ENCODE measurements at places on chromosomes 4 and X.

DNA sequence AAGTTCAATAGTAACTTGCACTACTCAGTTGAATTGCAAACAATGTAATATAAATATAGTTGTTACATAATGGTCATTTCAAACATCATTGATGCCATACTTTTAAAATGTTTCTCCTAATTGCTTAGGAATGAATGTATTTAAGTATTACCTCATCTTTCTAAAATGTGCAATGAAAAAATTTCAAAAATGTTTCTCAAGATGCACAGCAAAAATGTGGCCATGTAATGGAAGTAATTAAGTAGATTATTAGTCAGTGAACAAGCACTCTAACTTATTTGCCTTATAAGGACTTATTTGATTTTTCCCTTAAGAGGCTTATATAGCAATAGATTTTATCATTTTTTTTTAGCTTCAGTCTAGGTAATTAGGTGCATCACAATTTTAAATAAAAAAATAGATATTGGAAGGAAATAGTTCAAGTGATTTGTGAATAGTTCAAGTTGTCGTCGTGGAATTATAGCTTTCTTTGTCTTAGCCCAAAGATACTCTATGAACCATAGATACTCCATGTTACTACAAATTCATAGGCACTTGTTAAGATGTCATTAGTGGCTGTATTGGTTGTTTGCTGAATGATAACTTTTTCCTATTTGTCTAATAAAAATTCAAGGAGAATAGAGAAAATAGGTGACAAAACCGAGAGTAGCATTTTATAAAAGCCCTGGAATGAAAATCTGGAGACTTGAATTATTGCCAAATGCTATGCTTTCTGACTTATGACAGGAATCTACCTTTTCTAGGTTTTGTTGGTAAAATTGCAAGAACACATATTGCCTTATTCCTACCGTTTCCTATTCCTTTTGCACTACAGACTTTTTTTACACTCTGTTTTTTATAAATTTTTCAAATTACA lies 118.5 kb downstream of the TLL1 start:
- no peak for DNase-seq

DNA sequence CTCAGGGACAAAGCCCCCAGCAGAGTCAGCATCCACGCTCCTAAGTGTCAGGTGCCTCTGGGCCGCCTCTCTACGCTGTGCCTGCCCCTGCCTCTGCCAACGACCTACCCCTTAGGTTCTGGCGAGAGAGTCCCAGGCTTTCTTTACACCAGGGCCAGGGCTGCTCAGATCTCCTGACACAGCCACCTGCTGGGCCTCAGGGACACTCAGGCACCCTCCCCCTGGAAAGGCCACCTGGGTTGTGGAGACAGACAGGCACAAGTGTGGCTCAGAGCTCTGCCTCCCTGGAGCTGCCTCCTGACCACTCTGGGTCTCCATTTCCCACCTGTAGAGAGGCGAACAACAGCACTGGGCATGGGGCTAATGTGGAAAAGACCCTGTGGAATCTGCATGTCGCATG lies 90.0 kb upstream of the ADRA2C start:
- DNase-seq: no peak

- DNase-seq: peak; percentile 7
These were observed 1.5 kb downstream of the PLS3 start for GRCh38 chrX:115562480-115562847.

DNA sequence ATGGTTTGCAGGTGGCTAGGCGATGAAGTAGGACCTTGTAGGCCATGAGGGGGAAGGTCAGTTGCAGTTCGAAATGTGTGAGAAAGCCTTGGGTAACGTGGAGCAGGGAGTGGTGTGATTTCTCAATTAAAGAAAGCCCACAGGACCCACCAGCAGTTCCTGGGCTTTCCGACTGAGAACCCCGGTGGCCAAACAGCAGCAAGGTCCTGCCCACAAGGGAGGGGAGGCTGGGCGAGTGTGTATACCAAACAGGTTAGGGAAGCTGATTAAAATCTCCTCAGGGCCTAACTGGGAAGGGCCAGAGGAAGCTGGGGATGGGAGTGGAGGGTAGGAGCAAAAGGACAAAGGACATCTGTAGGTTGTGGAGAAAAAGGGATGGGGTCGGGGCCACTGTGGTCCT lies 2.4 kb downstream of the ATP6AP1 start:
- DNase-seq: no peak

- peak; percentile 83 for DNase-seq
These were observed 433 bp upstream of the COQ2 start for GRCh38 chr4:83285055-83285407.

- DNase-seq: no peak
These were observed 101.6 kb upstream of the JADE1 start for GRCh38 chr4:128707864-128708263.

- DNase-seq: no peak
These were observed 84.0 kb upstream of the IGFBP7 start for GRCh38 chr4:57194068-57194611.

- no peak for DNase-seq
These were observed 570.3 kb downstream of the RAPGEF2 start for GRCh38 chr4:159673221-159673620.

GRCh38 chr4:93320356-93320755 lies 508.2 kb upstream of the ATOH1 start:
- DNase-seq: no peak

DNA sequence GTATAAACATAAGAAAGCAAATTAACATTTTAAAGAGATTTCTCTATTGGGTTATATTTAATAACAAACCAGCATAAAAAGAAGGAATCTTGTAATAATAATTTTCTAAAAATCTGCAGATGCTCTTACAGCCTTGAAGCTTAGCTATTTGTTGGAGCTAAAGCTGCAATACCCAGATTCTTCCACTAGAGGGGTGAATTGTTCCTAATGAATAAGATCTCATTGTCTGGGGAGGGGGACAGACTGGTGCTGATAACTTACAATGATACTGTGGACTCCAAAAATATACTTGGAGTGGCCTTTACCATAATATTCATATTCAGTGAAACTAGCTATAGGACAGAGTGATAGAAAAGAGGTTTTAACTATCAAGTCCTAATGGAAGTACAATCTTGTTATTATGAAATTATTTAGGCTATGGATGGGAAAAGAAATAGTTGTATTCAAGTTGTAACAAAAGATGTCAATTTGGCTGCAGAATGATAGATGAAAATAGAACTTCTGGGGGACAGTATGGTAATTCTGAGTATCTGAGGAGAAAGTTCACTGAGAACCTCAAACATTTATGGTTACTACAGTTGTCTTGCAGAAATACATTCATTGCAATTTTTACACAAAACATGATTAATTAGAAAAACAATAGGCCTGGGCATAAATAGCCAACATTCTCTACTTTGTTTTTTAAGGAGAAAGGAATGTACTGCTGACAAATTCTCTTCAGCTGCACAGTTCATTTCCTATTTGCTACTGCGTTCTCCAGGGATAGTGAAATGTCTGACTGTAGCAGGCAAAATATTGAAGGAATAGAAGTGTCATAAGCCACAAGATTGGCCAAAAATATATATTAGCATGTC lies 443.3 kb downstream of the GBA3 start:
- peak; percentile 27 for DNase-seq

GRCh38 chr4:182429896-182430295 lies 186.7 kb downstream of the TENM3 start:
- DNase-seq: no peak

- DNase-seq: no peak
These were observed 82.1 kb downstream of the TASL start for GRCh38 chrX:30495468-30495867.

DNA sequence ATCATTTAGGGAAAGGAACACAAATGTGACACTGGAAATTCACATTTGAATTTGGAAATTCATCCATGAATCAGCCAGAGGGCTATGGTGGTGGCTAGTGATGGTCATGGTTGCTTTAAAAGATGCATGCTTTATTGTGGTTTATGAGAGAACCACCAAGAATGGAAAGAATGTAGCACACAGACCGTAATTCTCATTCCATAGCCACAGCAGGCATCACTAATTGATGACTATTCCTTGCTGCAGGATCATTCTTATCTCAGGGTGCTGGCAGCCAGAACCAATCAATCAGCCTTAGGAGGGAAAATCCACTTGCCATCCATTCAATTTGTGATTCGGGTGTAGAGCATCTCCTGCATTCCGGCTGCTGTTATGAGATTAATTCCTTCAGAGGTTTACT lies 115.6 kb downstream of the DHRSX start:
- no peak for DNase-seq

DNA sequence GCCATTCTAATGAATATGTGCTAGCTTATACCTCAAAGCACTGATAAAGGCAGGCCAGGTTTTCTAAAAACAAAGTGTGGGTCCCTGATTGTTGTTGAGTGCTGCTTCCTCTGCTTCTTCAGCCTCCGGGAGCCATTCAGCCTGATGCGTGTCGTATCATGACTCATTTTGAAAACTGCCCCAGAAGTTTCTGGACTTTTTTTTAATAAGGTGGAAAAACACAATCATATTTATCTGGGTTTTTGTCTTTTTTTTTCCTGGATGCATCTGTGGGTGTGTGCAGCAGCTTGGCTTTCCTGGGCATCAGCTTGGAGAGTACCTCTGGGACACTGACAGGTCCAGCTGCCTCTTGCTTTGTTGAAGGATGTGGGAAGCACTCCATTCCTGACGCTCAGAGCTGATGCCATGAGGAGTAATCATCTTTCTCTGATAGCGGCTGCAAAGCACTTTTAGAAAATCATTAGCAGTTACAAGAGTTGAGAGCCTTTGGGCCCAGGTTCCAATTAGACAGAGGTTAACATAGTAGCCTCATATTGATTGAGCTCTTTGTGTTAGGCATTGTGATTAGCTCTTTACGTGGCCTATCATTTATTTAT lies 66.9 kb downstream of the PARM1 start:
- DNase-seq: no peak

DNA sequence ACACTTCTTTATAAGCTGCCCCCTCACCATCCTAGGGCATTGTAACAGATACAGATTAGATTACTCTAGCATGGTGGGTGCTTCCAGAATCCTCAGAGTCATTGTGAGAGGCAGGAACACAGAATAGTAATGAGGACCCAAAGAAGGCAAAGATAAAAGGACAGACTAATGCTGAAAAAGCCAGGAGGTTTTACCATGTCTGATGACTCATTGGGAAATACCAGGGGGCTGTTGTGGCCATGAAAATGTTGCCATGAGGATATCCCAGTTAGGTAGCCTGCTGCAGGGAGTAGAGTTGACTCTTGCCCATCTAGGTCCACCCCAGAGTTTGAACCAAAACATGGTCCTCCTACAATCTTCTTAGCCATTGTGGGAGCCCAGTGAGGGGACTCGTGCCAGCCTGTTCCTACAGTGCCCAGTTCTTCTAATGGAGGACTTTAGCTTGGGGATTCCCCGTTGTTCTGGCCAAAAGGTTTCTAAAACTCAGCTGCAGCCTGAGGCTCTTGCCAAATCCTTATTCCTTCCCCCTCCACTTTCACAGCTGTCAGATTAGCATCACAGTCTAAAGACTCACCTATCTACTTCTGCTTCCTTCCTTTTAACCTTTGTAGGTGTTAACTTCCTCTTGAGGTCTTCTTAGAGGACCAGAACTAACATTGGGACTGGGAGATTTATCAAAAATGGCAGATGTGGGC lies 586.0 kb upstream of the AADAT start:
- no peak for DNase-seq

DNA sequence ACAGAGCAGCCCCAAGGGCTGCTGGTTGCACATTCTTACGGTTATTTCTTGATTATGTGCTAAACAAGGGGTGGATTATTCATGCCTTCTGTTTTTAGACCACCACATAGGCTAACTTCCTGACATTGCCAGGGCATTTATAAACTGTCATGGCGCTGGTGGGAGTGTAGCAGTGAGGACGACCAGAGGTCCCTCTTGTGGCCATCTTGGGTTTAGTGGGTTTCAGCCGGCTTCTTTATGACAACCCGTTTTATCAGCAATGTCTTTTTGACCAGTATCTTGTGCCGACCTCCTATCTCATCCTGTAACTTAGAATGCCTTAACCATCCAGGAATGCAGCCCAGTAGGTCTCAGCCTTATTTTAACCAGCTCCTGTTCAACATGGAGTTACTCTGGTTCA lies 212.4 kb upstream of the GRID2 start:
- no peak for DNase-seq

- no peak for DNase-seq
These were observed 105.1 kb upstream of the ANXA10 start for GRCh38 chr4:167987285-167987684.

DNA sequence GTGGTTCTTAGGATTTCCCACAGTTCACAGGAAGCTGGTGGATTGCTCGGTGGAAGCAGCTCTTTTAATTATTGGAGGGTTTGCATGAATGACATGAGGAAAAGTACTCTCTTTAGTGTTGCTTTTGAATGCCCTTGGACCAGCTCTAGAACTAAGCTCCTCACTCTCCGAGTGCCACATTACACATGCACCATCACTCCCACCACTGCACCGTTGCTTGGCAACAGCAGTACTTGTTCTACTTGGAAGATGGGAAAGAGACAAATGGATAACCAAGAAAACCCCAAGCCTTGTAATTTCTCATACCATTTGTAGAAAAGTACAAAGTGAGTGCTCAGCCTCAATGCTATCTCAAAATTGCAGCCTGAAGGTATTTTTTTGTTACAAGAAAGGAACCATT lies 620.2 kb upstream of the BOD1L1 start:
- DNase-seq: no peak

DNA sequence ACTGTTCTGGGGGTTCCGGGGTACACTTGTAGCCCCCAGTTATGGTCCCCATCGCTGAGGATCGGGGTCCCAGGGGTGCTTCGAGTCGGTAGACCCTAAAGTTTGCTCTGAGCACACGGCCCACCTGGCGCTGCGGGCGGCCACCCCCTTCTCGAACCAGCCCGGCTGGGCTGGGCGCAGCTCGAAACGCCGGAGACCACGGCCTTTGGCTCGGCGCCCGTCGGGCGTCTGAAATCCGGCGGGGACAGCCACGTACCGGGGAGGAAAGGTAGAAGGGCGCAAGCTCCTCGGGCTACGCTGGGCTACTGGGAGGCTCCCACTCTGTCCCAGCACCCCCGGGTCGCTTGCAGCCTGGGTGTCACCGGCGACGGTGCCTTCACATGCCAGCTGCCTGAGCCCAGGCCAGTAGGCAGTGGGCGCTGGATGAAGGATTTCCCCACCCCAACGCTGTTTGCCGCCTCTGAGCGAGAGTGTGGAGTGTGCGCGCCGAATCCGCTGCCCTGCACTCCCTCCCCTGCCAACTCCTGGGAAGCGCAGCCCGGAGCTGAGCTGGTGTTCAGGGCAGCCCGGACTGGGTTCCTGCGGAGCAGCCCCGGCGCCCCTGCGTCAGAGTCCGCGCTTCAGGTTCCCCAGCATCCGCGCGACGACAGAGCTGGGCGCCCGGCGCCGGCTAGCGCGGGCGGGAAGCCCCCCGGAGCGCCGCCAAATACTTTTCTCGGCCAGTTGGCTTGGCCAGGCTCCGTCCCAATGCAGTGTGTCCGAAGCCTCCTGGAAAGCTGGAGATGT lies 637 bp downstream of the MAMLD1 start:
- DNase-seq: no peak

DNA sequence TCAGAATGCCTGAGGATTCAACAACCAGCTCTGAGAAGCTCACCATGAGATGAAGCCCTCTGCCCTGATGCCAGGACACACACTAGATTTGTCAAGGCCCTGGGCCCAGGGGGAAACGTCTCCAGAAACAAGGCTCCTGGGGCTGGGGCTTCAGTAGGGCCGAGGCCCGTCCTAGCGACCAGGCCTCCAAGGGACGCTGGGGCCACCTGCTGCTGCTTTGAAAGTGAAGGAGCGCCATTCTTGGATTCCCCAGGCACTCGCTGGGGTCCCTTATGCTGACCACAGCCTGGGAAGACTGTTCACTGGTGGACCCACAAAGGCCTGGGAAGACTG lies 23.9 kb downstream of the PDE6B start:
- no peak for DNase-seq

- peak; percentile 92 for DNase-seq
These were observed 123.6 kb upstream of the RBPJ start for GRCh38 chr4:26197018-26197779.

GRCh38 chr4:153265306-153266047 lies 61.2 kb downstream of the TRIM2 start:
- no peak for DNase-seq

Measured in Kasumi-1 (cell line).